ENCODE measurements at places on chromosomes 16 and 17.

GRCh38 chr17:49121696-49122292 is 10.8 kb upstream of the B4GALNT2 start:
- no peak for DNase-seq

GRCh38 chr17:76700617-76701470 is 9.9 kb downstream of the MXRA7 start:
- peak; percentile 47 for DNase-seq

- DNase-seq = no peak
These were observed 1.4 kb upstream of the C1QTNF1 start for GRCh38 chr17:79022507-79022991.

GRCh38 chr17:42378959-42379594 is 9.2 kb downstream of the STAT3 start:
- DNase-seq = no peak

DNA sequence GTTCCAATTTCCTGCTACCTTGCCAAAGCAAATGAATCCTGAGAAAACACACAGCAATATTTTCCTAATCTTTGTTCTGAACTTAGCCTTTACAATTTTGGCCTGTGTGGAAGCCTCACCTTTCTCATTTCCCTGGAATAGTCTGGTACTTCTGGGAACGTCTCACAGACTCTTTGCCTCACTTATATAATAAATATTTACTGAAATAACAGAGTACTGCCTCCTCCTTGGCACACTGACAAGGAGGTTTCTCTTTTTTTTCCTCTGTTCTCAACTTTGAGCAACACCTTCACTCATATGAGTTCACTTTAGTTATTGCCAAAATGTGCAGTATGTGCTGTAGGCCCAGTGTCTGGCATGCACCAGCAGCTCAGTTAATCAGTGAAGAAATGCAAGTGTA is 37.3 kb downstream of the HSD17B2 start:
- DNase-seq = no peak

All from SHP77 treated with DMSO at 0.1 percent for 48 hours (cell line).